CD8-positive, alpha-beta memory T cell (primary cell): ENCODE measurements at places on chromosomes 16 and 17. TPM values are rescaled to one million over a fixed set of nuclear protein-coding genes. Genes with fewer than 3 reads are reported as not detected.

The FBXL16 gene
- total RNA-seq = 7.6 TPM

- peaks cover 49% of the 10 kb centered on the region for H3K4me1 ChIP-seq
- no peaks in the 10 kb centered on the region for H3K27me3 ChIP-seq
- peak; percentile 90 for DNase-seq
- H3K27ac ChIP-seq = peak within 1 kb of the TSS; percentile 89
- H3K36me3 ChIP-seq = no peaks in the 10 kb centered on the region
These were observed at the start of gene ADCY7 for GRCh38 chr16:50266337-50267091. TSS of gene ADCY7 (plus strand) at chr16:50266551. CDS start at chr16:50288180, 21,629 bp downstream.

DNA sequence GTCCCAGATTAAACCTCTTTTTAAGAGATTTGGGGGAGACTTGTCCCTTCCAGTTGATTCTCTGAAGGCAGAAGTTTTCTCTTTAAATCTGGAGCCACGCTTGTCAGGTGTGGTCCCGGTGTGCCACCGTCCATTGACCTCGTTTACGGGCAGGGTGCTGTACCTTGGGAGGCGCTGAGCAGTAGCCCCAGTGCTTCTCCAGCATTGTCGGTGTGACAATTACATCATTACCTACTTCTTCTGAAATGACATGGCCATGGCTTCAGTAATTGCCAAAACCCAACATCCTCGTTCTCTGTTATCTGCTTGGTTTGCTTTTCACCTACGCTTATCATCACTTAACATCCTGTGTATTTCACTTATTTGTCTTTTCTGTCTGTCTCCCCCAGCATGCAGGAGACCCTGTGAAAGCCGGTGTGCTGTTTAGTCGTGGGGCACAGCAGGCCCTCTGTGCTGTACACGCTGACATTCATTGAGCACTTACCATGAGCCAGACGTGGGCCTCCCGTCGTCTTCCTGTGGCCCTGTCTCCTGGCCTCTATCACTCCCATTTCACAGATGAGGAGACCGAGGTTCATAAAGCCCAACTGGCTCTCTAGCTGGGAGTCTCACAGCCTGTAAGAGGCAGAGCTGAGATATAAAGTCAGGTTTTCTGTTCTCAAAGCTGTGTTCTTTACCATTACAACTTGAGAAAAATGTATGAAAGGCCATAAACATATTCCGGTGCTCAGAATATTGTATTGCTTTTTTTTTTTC lies 143.9 kb downstream of the CMIP start:
- H3K4me1 ChIP-seq = no peaks in the 10 kb centered on the region
- H3K27ac ChIP-seq = no peak overlapping the region
- DNase-seq = no peak
- no peaks in the 10 kb centered on the region for H3K27me3 ChIP-seq
- no peaks in the 10 kb centered on the region for H3K36me3 ChIP-seq
- H3K4me3 ChIP-seq = no peak overlapping the region

- H3K27ac ChIP-seq = no peak within 1 kb of the TSS
- H3K4me1 ChIP-seq = no peaks in the 10 kb centered on the region
- peaks cover 6% of the 10 kb centered on the region for H3K27me3 ChIP-seq
- DNase-seq = no peak
- no peaks in the 10 kb centered on the region for H3K36me3 ChIP-seq
These were observed at the start of gene ASPA for GRCh38 chr17:3475812-3476610. TSS of gene ASPA (plus strand) at chr17:3475997. CDS start at chr17:3476160, 163 bp downstream.

DNA sequence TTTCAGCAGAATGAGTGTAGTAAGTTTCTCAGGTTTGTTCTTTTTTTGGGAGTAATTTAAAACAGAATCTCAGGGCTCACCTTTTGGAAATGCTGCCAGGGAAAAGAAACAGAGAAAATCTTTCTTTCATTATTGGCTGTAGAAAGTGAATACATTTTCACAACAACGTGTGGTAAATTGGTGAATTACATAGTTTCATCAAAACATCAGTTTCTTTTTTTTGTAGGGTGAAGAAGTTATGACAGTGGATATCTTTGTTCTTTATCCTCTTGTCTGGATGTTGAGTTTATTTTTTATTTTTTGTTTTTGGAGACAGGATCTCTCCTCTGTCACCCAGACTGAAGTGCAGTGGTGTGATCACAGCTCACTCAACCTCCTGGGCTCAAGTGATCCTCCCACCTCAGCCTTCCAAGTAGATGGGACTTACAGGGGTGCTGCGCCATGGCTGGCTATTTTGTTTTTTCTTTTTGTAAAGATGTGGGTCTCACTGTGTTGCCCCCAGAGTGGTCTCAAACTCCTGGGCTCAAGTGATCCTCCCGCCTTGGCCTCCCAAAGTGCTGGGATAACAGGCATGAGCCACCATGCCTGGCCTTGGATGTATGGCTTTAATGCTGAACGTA lies 2.4 kb downstream of the ZNF267 start:
- peaks cover 75% of the 10 kb centered on the region for H3K4me1 ChIP-seq
- DNase-seq = no peak
- peaks cover 6% of the 10 kb centered on the region for H3K36me3 ChIP-seq
- no peak overlapping the region for H3K27ac ChIP-seq
- no peaks in the 10 kb centered on the region for H3K27me3 ChIP-seq

The KRT33B gene
- total RNA-seq = not detected

The SLC38A8 gene
- not detected for total RNA-seq
